ENCODE measurements at places on chromosomes 16 and 17.

DNA sequence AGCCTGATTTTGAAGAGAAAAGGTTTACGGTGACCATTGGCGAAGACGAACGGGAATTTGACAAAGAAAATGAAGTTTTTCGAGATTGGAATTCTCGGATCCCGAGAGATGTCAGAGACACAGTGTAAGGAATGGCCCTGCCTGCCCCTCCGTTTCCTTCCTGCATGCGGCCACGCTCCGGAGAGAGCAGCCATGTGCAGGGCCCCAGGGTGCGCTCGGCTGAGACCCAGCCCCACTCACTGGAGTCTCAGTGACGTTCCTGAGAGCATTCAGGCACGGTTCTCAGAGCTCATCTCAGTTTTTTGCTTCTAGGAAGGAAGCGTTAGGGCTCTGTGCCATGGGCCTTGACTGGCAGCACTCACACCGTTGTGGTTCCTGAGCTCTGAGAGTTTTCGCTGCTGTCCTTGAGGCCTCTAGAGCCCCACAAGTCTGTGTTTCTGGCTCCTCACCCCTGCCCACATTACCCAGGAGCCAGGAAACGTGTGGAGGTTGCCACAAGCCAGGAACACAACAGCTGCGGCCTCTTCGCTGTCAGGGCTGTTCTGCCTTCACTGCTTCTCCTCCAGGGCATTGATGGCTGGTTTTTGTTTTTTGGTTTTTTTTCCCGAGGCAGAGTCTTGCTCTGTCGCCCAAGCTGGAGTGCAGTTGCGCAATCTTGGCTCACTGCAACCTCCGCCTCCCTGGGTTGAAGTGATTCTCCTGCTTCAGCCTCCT, 29.8 kb downstream of the ZC3H18 start:
- no peak for DNase-seq

DNA sequence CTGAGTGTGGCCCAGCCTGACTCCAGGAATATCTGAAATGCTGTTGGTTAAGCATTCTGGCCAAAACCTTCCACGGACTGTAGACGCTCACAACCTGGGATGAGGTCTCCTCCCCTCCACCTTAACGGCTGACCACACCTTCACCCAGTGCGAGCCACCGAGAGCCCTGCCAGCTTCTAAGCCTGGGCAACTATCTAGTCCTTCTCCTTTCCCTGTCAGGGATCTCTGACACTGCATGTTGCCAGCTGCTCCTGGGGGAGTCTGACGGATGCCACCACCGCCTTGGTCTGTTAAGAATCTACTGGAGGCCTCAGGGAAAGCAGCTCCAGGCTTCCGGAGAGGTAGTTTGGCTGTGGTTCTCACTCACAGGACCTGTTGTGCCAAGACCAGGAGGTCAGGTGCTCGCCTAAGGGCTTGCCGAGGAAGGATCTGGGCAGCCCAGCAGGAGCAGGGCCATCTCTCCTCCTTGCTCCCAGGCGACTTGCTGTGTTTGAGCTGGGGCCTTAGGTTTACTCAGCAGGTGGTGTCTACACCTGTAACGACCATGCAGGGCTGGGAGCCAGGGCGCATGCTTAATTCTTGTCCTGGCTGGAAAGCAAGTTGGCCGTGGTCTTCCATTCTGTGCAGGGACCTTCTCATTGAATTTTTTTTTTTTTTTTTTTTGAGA, 111.8 kb downstream of the NTN1 start:
- DNase-seq: no peak

GRCh38 chr17:78563189-78564145, 13.7 kb downstream of the DNAH17 start:
- no peak for DNase-seq

DNA sequence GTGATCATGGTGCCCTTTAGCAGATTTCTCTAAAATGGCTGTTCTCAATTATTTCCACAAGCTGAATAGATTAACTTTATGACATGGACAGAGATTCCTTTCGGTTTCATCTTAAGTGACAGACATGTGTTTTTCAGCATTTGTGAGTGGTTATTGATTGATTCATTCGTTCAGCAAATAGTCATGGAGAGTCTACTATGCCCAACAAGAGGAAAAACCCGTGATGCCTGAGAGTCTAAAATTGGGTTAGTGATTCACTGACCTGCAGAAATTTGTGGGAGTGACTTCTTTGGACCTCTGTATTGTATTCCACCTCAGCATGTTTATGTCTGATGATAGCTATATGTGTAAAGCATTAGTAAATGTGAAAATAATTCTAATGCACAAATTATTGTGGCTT, 28.0 kb upstream of the DUSP14 start:
- DNase-seq: no peak

GRCh38 chr16:88894681-88895300, 28.3 kb upstream of the PABPN1L start:
- no peak for DNase-seq

DNA sequence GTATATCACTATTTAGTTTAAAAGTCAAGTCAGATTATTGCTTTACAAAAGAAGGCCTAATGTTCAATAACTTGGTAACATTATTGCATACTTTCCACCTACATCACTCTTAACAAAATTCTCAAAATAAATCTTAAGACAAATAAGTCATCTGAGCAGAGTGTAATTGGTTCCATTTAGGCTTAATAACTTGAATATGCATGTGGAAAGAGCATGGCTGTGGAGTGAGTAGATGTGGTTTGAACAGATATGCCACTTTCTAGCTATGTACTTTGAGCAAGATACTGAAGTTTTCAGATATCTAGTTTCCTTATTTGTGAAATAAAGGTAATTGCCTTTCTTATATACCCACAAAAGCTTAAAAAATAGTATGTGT, 6.7 kb upstream of the EVI2A start:
- DNase-seq: no peak

- no peak for DNase-seq
Observed at GRCh38 chr17:45857977-45858708, 13.5 kb downstream of the SPPL2C start.

DNA sequence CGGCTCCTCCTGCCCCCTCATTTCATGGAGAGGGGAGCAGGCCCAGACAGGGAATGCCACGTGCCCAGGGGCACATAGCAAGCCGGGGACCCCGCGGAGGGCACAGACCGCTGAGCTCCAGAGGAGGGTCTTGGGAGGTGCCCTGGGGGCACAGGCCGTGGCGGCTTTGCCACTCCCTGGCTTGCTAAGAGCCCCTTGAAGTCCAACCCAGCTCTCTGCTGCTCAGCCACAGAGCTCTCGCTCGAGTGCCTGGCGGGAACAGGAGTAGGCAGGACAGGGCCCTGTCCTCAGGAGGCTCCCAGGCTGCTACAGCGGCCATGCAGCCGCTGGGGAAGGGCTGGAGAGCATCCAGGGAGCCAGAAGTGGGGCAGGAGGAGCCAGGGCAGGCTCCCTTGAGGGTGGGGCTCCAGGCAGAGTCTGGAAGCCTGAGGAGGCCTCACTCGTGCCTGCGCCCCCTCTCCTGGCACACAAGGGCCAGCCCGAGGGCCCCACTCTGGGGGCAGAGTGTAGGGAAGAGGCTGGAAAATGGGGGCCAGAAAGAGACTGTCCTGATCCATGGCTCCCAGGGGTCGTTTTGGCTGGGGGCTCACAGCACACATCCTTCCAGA, 4.4 kb upstream of the RAB26 start:
- DNase-seq: no peak

DNA sequence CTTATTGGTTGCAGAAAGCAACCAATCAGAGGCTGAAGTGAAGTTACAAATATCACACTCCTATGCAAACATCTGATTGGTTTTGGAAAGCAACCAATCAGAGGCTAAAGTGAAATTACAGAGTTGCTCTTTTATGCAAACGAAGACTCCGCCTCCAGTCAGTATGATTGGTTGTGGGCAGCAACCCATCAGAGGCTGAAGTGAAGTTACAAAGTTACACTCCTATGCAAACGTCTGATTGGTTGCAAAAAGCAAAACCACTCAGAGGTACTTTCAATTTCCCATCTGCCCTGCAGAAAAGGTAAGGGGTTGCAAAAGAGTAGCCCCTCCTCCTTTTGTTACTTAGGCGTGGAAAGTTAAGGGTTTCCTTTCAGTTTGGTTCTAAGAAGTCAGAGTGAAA, 697.3 kb downstream of the MAF start:
- DNase-seq: no peak

DNA sequence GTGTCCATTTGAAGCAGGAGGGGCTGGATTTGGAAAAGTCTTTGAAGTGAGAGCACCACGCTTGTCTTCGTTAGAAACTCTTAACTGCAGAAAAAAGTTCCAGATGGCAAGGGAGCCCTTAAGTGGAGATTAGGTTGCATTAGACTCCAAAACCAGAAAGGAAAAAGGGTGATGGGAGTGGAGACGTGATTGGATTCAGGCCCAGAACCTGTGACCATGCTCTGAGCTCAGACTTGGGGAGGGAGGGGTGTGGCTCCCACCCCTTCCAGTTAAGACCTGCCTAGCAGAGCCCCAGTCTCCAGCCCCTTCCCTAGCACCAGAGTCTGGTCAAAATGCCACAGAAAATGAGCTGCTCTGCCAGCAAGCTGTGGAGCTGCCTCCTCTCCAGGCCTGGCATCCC, 6.4 kb upstream of the LGALS9 start:
- DNase-seq: no peak

GRCh38 chr16:11431915-11432465, 86.7 kb downstream of the RMI2 start:
- no peak for DNase-seq

DNA sequence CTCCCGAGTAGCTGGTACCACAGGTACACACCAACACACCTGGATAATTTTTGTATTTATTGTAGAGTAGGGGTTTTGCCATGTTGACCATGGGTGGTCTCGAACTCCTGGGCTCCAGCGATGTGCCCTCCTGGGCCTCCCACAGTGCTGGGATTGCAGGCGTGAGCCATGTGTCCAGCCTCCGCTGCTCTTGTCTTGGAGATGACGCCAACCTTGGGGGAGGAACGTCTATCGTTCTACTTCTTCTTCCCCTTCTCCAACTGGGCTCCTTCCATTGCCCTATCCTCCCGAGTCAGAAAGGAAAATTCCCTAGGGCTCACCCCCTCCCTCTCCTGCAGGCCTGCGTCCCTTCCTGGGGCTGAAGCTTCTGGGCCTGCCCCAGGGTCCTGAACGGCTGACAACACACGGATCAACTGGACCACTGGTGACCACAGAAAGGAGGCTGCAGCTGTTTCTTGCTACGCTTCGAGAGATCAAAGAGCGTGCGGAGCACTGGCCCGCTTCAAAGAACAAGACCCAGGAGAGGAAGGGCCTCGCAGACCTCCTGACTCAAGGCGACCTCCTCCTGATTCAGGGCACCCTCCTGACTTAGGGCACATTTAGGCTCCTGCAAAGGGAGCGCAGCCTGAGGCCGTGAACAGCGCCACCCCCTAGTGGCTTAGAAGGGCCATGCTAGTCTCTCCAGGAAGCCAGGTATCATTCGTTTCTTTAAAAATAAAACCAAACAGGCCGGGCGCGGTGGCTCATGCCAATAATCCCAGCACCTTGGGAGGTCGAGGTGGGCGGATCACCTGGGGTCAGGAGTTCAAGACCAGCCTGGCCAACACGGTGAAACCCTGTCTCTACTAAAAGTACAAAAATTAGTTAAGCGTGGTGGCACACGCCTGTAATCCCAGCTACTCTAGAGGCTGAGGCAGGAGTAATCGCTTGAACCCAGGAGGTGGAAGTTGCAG, 48.5 kb upstream of the HELZ start:
- DNase-seq: peak; percentile 55

DNA sequence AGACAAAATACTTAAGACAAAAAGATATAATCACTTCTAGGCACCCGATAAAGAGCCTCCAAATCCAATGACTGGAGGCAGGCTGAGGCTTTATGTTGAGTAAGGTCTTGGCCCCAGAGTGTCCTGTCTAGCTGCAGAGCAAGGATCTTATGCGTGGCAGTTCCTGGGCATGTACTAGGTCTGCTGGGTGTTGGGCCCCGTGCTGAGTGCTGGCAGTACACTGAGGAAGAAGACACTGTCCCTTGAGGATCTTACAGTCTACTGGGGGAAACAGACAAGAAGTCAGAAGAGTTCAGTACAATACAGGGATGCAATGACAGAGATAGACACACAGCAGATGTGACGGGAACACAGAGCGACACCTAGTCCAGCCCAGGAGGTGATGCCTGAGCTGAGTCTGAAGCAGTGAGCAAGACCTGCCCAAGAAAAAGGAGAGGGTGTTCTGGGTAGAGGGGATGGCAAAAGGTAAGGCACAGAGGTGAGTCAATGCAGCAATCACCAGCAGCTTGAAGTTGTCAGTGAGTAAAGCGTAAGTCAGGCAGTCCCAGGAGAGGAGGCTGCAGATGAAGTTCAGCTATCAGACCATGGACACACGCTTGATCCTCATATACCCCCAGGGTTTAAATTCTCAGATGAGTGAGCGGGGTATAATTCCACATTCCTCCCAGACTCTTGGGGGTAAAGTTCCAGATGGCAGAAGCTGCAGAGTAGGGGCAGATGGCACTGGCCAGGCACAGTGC, 18.1 kb downstream of the MAP3K14 start:
- DNase-seq: no peak

- no peak for DNase-seq
Observed at GRCh38 chr17:28756049-28756804, 12.4 kb downstream of the TRAF4 start.

DNA sequence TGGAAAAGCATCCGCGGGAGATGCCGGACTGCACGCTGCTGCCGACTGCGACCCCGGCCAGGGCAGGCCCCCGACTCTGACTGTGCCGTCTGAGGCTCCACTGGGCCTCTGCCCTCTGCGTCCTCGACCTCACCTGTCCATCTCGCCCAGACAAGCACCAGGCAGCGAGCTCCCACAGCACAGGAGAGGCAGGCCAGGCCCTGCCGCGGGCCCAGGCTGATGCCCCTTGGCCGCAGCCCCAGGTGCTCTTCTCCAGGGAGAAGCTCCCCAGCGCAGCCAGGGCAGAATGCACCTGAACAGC, 98.1 kb upstream of the DNAH17 start:
- DNase-seq: no peak

DNA sequence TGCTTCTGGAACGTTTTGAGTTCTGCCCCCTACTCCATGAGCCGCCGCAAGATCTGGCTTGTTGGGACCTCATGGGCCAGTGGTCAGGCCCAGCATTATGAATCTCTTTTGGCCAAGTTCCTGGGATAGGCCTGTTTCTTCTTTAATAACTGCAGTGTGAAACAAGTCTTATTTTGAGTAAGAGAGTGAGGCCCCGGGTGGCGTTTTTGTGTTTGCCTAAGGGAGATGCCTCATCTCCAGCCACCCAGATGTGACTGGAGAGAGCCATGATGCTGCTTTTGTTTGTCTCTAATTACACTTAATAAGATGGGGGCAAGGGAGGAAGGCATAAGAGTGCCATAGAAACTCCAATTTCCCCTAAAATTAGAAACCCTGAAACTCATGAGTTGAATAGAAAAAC, 39.8 kb downstream of the KSR1 start:
- no peak for DNase-seq

GRCh38 chr16:66483689-66484452, 56.8 kb downstream of the BEAN1 start:
- peak; percentile 58 for DNase-seq

- DNase-seq: no peak
Observed at GRCh38 chr16:56789360-56789759, 59.4 kb downstream of the NUP93 start.

Measured in central memory CD8-positive, alpha-beta T cell (primary cell).